ENCODE measurements at places on chromosomes 4 and X.

- DNase-seq, result no peak
Measured at GRCh38 chrX:8358302-8358701, 106.3 kb upstream of the VCX3B start.

DNA sequence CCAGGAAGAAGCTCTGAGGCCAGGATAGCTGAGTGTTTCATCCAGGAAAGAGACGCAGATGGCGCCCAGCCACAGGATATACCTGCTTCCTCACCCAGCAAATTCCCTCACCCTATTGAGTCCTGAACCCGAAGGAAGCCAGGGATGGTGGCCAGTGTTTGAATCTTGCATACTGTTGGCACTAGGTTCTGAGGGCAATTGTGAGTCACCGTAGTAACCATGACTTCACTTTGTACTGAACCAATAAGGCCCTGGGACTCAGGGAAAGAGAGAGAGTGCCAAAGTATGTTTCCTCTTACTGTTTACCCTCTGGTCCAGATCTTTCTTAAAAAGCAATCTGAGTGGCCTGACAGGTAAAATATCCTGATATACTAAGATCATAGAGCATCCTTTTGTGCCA, 25.6 kb upstream of the SMIM10L2A start:
- DNase-seq, result no peak

- no peak for DNase-seq
Measured at GRCh38 chrX:107207089-107207488, 678 bp downstream of the DNAAF6 start.

GRCh38 chr4:7630568-7631287, 196.0 kb upstream of the PSAPL1 start:
- no peak for DNase-seq

GRCh38 chr4:2936773-2937145, 26.4 kb downstream of the NOP14 start:
- DNase-seq, result no peak

DNA sequence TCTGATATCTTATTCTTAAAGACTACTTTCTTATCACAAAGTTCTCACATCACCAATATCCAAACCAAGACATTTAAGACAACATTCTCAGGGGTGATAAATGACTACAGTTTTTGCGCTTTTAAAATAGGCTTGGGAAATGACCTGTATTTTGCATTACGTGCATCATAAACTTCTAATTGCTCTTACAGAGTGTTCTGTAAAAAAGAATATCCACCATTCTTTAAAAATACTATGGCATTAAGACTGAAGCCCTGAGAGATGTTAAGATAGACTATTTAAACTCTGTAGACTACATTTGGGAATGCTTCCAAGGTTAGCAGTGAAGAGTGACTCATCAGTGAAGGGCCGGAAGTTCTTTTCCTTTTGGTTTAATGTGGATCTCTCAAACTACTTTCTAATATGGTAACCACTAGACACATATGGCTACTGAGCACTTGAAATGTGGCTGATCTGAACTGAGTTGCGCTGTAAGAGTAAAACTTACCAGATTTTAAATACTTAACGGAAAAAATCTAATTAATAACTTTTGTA, 518.8 kb upstream of the FTHL17 start:
- DNase-seq, result no peak

GRCh38 chr4:142098380-142098779, 462.0 kb downstream of the IL15 start:
- no peak for DNase-seq

DNA sequence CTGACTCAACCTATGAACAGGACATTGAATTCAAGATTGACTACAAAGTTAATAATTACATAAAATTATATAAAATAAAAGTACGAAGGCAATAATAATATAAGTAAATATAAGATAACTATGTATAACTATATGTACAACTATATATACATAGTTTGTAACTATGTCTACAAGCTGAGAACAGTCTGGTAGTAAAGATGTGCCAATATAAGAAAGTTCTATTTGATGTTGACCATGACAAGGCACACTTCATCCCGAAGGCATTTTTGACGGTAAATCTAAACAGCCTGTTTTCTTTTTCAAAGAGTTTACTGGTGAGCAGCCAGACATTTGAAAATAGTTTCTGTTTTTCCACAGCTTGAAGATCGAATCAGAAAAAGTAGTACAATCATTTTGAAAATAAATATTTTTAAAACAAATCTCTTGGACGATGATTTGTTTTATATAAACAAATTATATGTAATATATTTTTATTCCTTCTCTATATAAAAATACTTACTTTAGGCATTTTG, 112.9 kb downstream of the CEP44 start:
- DNase-seq, result no peak

DNA sequence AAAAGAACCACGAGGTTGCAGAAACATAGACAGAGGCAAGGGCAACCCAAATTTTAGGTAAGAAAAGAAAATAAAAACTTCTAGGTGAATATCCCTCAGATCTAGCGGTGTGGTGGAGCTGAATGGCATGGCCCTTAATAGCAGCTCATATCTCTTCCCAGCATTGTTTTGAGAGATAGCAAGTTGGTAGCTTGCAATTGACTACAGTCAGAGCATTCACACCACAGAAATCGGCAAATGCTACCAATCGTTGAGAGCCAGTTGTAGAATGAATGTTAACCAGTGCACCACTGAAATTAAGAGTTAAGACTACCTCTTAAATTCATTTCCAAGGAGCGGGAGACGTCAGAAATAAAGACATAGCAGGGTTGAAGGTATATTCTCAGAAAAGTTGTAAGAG, 184.0 kb upstream of the KIT start:
- no peak for DNase-seq

GRCh38 chrX:44224760-44225159, 118.7 kb downstream of the EFHC2 start:
- no peak for DNase-seq

DNA sequence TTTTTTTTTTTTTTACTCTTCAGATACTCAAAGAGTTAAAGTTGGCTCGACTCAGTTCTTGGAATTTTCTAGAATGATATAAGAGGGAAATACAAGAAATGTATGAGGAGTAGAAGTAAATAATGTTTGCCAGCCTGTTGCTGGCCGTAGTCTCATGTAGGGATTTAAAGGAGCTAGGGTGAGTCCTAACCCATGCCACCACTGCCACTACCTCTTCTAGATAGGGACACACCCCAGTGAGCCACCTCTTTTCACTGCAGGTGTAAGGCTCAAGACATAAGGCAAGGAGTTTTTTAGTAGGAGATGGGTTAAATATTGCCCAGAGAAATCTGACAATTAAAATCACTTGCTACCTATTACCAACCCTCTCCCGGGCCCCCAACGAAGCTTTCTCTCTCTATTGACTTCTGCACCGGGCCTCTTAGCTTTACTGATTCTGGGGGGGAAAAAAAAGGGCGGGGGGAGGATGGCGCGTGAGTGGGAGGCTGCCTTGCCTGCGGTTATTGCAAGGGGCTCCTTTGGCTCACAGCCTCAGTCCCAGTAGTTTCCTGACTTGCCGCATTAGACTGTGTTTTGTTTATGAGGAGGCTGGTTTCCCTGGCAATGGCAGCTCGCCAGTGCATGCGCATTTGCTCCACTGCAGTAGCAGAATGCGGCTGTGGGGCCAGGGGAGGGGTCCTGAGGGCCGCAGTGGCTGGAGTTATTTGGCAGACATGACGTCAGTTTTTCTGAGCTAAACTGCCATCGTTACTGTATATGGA, 3.0 kb downstream of the LINC00632 start:
- peak; percentile 58 for DNase-seq

DNA sequence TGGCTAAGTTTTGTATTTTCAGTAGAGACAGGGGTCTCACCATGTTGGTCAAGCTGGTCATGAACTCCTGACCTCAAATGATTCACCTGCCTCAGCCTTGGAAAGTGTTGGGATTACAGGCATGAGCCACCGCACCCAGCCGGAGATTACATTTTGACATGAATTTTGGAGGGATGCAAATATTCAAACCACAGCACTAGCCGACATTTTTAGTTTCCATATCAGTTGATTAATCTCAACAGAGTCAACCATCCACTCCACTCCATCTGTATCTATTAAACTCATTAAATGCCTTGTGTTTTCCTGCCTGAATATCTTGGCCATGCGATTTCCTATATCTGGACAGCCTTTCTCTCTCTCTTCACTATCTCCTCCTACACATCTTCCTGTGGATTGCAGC, 64.1 kb upstream of the PDGFRA start:
- no peak for DNase-seq

Measured in CD4-positive, alpha-beta memory T cell (primary cell).